T-cell (primary cell): ENCODE measurements at places on chromosomes 3 and 15.

- no peak overlapping the region for H3K27ac ChIP-seq
- no peaks in the 10 kb centered on the region for H3K27me3 ChIP-seq
- no peaks in the 10 kb centered on the region for H3K36me3 ChIP-seq
- no peak for DNase-seq
These were observed 160.7 kb downstream of the STAC start for GRCh38 chr3:36540888-36541518.

DNA sequence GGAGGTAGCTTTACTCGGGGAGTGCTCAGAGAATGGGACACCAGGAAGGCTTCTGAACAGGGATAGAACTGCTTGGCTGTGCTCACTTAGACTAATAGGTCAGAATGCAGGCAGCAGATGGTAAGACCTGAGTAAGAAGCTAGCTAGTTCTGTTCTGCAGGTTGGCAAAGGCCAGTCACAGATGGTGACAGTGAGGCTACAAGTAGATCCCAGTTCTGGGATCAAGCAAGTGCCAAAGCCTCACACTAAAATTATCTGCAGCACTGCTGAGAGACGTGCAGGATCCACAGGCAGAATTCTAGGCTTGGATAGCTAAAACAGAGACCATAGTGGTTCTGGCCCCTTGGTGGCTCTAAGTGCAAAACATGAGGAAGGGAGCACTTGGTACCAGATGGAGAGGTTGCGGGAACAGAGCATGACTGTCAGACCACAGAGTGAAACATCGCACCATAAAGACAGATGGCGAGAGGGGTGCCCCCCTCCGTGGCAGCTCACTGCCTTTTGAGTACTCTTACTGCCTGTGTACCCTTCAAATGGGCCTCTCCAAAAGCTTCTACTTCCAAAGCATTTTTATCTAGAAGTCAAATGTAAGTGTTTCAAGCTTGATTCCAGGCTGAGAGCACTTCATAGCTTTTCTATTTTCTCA, 3.6 kb upstream of the GLCE start:
- no peaks in the 10 kb centered on the region for H3K36me3 ChIP-seq
- H3K27ac ChIP-seq = no peak overlapping the region
- H3K4me3 ChIP-seq = no peak overlapping the region
- H3K4me1 ChIP-seq = peaks cover 10% of the 10 kb centered on the region
- no peak for DNase-seq

- H3K27ac ChIP-seq = no peak overlapping the region
- peaks cover 17% of the 10 kb centered on the region for H3K27me3 ChIP-seq
- no peak overlapping the region for H3K4me3 ChIP-seq
- no peak for DNase-seq
These were observed 11.0 kb downstream of the TNFAIP8L3 start for GRCh38 chr15:51083641-51084166.

DNA sequence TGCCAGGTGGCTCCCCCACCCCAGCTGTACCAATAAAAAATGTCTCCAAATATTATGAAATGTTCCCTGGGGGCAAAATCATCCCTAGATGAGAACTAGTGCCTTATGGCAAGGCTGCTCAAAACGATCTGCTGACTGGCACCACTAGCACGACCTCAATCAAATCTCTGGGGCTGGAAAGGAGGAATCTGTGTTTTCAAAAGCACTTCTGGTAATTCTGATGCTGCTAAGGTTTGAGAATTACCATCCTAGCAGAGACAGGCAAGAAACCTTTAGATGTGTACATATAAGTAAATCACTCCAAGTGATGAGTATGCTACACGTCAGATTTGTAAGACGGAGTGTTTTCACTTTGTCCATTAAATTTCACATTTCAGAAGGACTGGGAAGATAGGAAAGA, 360.1 kb upstream of the THRB start:
- DNase-seq = no peak
- no peaks in the 10 kb centered on the region for H3K36me3 ChIP-seq
- no peak overlapping the region for H3K4me3 ChIP-seq
- no peaks in the 10 kb centered on the region for H3K27me3 ChIP-seq
- H3K27ac ChIP-seq = no peak overlapping the region

GRCh38 chr3:133742351-133743091, 3.7 kb upstream of the TF start:
- H3K27ac ChIP-seq = no peak overlapping the region
- peaks cover 4% of the 10 kb centered on the region for H3K27me3 ChIP-seq
- peaks cover 6% of the 10 kb centered on the region for H3K4me1 ChIP-seq

DNA sequence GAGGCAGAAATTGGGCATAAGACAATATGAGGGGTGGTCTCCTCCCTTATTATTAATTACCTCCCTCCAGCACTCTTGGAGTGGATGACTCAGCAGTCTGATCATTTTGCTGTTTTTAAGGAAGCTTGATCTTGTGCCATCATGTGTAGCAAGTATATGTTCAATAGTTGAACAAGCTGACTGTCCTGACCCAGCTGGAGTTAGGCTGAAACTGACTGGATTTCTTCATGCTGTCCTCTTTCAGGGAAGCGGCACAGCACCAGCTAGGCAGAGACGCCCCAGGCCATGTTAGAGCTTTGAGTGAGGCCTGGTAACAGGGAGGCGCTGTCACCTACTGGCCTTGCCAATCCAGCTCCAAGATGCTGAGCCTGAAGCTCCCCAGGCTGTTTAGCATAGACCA, 54.4 kb upstream of the KIF23 start:
- DNase-seq = no peak
- H3K4me3 ChIP-seq = no peak overlapping the region
- H3K36me3 ChIP-seq = no peaks in the 10 kb centered on the region
- no peaks in the 10 kb centered on the region for H3K4me1 ChIP-seq
- peaks cover 2% of the 10 kb centered on the region for H3K27me3 ChIP-seq
